ENCODE measurements at places on chromosomes 12 and 14.

DNA sequence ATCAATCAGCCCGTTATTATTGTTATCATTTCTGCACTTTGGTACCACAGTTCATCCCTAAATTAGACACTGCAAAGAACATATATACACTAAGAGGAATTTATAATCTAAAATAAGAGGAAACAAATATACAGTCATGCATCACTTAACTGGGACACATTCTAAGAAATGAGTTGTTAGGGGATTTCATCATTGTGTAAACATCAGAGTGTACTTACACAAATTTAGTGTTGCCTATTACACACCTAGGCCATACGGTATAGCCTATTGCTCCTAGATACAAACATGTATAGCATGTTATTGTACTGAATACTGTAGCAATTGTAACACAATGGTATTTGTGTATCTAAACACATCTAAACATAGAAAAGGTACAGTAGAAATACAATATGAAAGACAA is 190.5 kb downstream of the BMP4 start:
- DNase-seq = no peak

- no peak for DNase-seq
Measured at GRCh38 chr12:92606956-92607355, 95.8 kb upstream of the PLEKHG7 start.

- DNase-seq = no peak
Measured at GRCh38 chr14:75461755-75462349, 34.0 kb downstream of the JDP2 start.

GRCh38 chr12:50699940-50700339 is 64.0 kb upstream of the ATF1 start:
- DNase-seq = no peak

GRCh38 chr14:69012256-69012953 is 33.3 kb upstream of the ACTN1 start:
- no peak for DNase-seq

- DNase-seq = no peak
Measured at GRCh38 chr12:71445071-71445470, 5.5 kb downstream of the LGR5 start.

DNA sequence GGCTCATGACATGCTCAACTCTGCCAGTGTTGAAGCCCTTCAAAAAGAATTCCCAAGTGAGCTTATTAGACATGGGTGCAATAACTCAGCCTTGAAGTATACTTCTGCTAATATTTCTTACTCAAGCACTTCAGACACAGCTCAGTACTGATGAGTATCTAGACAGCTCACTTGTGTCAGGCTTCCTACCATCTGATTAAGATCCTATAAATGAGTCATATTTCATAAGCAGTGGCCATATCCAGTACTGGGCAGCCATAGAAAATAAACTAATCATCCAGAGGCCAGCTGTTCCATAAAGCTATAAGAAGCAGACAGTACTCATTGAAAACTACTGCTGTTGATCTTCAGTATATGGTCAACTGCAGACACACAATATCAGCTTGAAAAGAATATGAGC is 12.9 kb downstream of the FSCB start:
- no peak for DNase-seq

DNA sequence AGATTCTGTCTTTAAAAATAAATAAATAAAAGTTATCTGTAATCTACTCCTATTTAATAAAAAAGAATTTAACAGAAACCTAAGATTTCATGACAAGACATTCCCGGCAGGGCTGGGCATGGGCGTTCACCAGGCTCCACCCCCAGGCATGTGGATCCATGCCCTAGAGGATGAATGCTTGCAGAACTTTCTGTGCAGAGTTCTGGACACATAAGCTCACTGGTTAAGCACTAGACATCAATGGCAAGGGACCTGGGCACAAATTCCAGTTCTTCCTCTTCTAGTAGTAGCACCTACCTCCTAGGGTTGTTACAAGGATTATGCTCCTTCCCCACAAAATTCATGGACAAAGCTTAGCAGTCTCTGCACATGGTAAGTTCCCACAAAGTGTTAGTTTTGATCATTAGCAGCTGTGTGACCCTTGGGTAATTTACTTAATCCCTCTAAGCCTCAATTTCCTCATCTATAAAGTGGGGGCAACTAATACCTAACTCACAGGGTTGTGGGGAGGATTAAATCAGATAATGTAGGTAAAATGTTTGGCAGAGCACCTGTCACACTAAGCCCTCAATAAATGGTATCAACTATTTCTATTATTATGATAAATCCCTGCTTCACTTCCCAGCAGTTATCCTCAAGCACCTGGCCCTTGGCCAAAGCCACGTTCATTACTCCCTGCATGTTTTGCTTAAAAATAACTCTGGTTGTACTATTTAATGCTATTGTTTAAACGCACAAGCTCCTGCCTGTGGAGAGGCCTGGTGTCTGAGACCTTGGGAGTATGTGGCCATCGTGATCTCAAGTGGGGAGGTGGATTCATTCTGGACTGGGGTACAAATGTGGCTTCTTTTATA is 9.8 kb downstream of the GALNT6 start:
- DNase-seq = no peak

DNA sequence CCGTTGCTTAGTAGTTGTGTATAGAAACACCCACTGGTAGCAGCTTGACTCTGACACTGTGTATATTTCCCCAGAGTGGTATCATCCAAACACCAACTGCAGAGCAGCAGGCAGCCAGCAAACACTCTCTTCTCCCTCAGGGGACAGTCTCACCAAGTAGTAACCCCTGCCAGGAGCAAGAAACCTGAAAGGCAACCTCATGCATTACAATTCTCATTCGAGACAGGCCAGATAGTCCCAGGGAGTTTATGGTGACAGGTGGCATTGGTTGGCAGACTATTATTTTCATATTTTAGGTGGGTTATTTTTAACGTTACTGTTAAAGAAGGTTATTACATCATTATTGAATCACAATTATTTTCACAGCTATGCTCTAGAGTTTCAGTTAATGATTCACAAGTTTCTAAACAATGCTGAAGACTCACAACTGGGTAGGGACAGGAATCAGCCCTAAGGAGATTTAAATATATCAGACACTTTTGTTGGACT is 222.8 kb downstream of the EGLN3 start:
- DNase-seq = no peak

DNA sequence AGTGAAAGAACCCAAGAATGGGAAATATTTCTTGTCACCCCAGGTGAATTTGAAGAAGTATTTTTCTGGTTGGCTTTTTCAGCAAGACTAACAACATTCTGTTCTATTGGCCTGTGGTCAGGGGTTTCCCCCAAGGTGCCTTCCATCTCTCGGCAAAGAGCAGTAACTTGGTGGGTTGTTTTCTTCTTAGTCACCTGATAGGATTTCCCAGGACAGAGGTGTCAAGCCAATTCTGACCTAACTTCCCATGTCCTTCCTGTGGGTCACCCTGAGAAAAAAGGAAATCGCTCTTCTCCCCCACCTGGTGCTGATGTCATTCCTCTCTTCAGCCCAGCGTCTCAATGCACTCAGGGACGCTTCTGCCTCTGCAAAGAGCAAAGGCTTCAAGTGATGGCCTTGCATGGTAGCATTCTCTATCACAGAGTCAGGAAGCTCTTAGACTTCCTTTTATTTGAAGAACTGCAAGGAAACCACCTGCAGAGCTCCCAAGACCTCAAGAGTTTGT is 16.1 kb upstream of the IFNG start:
- DNase-seq = peak; percentile 29

DNA sequence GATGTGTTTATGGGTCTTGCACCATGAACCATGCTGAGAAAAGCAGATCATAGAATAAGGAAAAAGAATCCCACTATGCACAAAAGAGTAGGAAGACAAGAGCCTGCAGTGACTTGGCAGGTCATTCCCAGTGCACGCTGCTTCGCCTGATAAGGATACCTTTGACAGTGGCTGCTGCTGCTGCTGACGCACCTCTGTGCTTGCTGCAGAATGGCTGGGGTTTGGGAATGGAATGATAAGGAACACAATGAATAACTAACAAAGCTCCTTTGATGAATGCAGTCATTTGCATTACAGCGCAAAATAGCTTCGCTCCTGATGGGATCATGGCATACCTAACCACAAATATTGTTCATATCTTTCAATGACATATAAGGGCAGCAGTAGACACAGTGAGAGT is 278.7 kb downstream of the PDZRN4 start:
- no peak for DNase-seq

DNA sequence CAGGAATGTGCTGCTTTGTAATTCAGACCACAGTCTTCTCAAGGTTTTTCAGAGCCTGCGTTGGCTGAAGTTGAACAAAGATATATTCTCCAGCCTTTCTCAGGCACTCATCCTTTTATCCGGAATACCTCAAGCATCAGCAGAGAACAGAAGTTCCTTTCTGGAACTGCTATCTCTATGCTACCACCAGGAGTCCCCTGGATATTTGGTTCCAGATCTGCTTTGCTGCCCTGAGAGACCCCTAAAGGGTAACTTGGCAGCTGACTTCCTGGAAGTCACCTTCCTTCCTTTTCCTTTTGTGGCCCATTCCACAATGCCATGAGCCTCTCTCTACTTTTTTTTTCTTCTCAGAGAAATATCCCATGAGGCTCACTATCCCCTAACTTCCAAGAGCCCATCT is 188.2 kb downstream of the PLCZ1 start:
- no peak for DNase-seq

DNA sequence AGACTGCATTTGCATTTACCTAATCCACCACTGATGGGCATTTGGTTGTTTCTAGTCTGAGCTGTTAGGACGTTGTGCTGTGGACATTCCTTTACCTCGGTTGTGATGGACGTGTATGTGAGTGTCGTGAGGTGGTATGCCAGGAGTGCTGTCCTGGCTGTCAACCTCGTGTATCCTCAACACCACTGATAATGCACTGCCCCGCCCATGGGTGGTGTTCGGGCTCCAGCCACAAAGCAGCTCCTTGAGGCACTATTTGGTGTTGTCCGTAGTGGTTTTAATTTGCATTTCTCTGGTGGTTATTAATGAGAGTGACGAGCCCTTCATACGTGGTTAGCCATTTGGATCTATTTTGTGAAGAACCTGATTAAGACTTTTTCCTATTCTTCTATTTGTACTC is 87.6 kb downstream of the PPP2R5C start:
- no peak for DNase-seq

DNA sequence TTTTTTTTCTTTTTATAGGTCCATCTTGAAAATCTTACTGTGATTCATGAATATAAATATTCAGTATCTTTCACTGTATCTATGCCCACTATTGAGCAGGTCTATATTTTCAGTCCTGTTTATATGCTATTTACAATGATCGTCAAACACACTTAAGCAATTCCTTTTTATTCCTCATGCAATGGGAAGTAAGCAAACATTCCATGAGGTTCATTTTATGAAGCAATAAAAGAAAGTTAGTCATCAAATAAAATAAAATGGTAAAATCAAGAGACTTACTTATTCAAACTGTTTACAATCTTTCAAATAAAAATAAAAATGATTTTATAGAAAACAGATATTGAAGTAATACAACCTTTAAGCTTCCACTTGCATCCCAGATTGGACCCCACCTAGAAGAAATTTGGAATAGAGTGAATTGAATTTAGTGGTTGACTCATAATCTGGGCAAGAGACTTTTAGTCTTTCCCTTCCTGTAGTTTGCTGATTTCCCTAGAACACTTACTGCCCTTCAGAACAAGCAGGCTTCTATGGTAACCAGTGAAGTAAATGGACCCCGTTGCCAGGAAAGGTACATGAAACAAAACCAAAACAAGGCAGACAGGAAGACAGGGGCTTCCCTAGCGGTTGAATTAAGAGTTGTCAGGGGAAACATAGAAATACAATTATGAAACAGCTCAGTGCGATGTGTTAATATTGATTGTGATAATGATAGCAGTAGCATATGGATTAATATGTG is 241.0 kb upstream of the ATP2B1 start:
- DNase-seq = no peak

GRCh38 chr14:102955636-102956408 is 33.4 kb downstream of the AMN start:
- DNase-seq = no peak

DNA sequence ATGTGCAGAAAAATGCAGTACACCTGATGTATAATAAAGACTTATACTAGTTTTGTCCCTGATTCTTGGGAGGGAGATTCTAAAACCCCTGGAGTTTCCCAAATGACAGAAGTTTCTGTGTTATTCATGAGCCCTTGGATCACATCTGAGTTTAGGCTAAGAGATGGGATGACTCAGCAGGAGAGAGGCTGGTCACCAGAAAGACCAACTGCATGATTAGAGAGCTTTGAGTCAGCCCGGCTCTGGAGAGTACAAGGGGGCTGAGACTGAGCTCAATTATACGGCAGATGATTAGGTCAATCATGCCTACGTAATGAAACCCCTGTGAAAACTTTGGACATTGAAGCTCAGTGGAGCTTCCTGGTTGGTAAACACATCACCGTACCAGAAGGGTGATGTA is 174.2 kb downstream of the SSPN start:
- no peak for DNase-seq

- DNase-seq = no peak
Measured at GRCh38 chr12:122870867-122871664, 24.9 kb downstream of the VPS37B start.

DNA sequence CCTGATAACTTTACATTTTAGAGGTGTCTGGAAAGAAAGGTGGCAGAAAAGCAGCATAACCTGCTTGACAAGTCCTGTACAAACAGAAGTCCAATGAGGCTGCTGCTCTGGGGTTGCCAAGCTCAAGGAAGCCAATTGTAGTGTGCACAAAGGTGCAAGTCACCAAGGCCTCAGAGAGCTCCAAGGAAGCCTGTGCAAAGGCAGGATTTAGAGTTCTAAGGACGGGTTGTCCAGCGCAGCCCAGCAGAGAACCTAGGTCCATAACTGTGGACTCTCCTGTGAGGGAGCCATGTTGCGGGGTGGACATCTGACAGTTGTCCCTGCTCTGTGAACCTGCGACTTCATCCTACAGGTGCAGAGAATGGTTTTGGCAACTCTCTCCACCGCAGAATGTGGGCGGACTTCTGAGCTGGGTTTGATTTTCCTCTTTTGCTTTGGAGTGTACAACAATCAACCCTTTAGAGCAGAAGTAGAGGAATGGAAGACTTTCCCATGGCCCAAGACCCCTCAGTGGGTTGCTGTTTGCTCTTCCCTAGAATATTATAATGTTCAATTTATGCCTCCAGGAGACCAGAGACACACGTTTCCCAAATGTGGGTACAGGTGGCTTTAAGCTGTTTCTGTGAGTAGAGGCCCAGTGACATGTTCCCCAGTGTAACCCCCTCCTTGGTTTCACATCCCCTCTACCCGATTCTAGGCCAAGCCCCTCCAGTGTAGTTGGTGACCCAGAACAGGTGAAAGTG is 81.0 kb downstream of the ETV6 start:
- DNase-seq = no peak

DNA sequence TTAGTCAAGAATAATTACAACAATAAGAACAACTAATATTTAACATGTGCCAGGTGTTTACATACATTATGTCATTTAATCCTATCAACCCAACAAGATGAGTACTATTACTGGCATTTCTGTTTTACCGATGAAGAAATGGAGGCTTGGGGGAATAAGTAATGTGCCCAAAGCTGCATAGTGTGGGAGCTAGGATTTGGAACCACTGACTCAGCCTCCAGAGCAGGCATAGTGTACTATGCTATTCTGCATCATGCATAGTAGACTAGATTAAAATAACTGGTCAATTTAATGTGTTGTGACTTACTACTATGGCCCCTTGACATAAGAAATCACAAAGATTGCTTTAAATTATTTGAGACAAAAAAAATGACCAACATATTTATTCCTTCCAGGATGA is 9.5 kb downstream of the GPR19 start:
- DNase-seq = no peak

Measured in GM12891 (cell line).